PC-9 (cell line): ENCODE measurements at places on chromosomes 1 and 21. TPM values are rescaled to one million over a fixed set of nuclear protein-coding genes. Genes with fewer than 3 reads are reported as not detected.
A peak's percentile ranks its signal among the peaks of the same experiment; 100 is the strongest.

Gene CXADR
- total RNA-seq: 12.7 and 21.7 TPM in 2 replicates

Gene GUCA2B
- not detected in 2 replicates for total RNA-seq

- no peak overlapping the region for H3K27ac ChIP-seq
- H3K4me3 ChIP-seq: no peak overlapping the region
- no peak for DNase-seq
- H3K4me1 ChIP-seq: no peaks in the 10 kb centered on the region
Measured at GRCh38 chr1:53317646-53318539, 10.0 kb downstream of the LRP8 start.

Gene FAM163A
- total RNA-seq: not detected in 2 replicates

DNA sequence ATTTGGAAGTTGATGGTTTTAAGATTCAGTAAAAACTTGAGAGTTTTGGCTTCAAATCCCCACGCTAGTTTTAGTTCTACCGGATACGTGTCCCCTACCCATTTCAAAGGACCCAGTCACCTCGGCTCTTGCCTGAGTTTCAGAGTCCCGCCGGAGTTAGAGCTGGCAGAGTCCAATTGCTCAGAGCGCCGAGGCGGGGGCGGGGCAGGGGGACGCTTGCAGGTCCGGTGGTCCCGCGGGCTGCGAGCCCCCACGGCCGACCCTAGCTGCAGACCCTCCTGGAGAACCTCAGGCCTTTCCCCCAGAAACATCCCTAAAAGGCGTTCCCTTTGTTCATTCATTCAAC, 765 bp upstream of the VPS45 start:
- peak overlapping the region; percentile 87 for H3K27ac ChIP-seq
- peak overlapping the region; percentile 76 for H3K4me3 ChIP-seq
- H3K36me3 ChIP-seq: no peaks in the 10 kb centered on the region; the same call in 1 of the 2 replicates
- no peak for DNase-seq
- no peaks in the 10 kb centered on the region for H3K27me3 ChIP-seq

GRCh38 chr1:44418022-44418673, 13.1 kb downstream of the RNF220 start:
- DNase-seq: no peak
- no peaks in the 10 kb centered on the region for H3K4me1 ChIP-seq
- H3K27me3 ChIP-seq: no peaks in the 10 kb centered on the region
- no peaks in the 10 kb centered on the region for H3K36me3 ChIP-seq

DNA sequence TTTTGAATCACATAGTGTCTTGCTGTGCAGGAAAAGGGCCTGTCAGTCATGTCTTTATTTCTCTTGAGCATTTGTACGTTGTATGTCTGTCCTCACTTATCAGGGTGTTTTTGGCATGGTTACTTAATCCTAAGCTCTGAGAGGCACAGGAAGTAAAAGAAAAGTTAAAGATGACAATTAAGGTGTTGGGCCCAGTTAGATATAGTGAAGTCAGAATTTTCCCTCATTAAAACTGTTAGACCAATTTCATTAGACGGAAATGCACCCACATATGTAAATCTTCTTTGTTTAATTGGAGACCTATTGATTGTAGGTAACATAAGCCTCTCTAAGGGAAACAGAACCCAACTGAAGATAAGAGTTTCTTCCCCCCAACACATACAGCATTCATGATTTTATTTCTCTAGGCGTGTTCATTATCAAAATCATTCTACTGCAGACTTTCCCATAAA, 21.9 kb downstream of the NFIA start:
- no peak for DNase-seq
- H3K36me3 ChIP-seq: 0 out of 2 replicates have a peak, but pooled peaks cover 11% of the 10 kb centered on the region
- H3K27me3 ChIP-seq: no peaks in the 10 kb centered on the region
- H3K4me3 ChIP-seq: no peak overlapping the region
- no peaks in the 10 kb centered on the region for H3K4me1 ChIP-seq
- H3K27ac ChIP-seq: no peak overlapping the region

Gene TFF2
- total RNA-seq: 0.52 TPM in 1 of 2 replicates, not detected in the other

DNA sequence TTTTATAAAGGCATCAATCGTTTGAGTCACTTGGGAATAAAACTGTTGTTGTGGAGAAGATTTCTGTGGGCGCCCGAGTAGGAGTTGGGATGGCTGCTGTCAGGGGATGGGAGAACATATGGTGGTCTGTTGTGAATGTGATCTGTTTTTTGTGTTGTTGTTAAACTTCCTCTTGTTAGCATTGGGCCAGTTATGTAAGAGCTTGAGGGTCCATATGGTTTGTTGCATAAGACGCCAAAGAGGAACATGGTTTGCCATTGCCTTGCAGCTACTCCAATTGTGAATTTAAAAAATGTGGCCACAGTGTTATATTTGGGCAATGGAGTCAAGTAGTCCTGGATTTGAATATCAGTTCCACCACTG, 136.1 kb upstream of the JUN start:
- no peak for DNase-seq
- H3K27ac ChIP-seq: no peak overlapping the region
- no peaks in the 10 kb centered on the region for H3K4me1 ChIP-seq
- no peak overlapping the region for H3K4me3 ChIP-seq

DNA sequence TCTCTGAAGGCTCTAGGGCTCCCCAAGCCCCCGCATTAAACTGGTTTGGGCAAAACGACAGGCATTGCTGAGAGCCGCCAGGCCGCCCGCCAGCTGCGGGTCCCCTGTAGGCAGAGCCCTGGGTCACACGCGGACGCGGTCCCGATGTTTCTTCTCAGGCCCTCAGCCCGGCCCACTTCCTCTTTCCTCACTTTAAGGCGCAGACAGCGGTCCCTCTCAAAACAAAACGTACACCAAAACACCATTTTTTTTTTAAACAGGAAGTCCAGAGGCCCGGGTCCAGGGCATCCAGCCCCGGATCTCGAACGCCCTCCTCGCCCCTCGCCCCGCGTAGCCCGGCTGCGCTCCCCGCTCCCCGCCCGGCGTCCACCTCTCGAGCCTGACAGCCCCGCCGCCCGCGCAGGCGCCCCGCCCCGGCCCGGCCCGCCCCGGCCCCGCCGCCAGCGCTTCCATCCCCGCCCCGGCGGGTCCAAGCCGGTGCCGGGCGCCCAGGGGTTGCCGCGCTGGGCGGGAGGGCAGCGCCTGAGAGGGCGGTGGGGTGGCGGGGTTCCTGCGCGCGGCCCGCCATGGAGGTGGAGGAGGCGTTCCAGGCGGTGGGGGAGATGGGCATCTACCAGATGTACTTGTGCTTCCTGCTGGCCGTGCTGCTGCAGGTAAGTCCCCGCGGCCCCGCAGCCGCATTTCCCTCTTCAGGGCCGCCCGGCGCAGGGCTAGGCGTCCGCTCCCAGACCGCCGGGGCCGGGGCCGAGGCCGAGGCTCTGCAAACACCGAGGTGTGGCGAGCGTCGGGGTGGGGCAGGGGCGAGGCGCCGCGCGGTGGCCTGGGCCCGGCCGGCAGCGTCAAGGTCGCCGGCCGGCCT, at the start of gene SLC22A15:
SLC22A15 (plus strand) TSS at position 452 of the 859 bp plus-strand sequence; CDS start at position 567, 115 bp downstream.
- H3K36me3 ChIP-seq: no peaks in the 10 kb centered on the region
- H3K4me3 ChIP-seq: peak within 1 kb of the TSS; percentile 66
- peak within 1 kb of the TSS; percentile 50 for H3K27ac ChIP-seq
- DNase-seq: peak; percentile 46
- no peaks in the 10 kb centered on the region for H3K27me3 ChIP-seq

DNA sequence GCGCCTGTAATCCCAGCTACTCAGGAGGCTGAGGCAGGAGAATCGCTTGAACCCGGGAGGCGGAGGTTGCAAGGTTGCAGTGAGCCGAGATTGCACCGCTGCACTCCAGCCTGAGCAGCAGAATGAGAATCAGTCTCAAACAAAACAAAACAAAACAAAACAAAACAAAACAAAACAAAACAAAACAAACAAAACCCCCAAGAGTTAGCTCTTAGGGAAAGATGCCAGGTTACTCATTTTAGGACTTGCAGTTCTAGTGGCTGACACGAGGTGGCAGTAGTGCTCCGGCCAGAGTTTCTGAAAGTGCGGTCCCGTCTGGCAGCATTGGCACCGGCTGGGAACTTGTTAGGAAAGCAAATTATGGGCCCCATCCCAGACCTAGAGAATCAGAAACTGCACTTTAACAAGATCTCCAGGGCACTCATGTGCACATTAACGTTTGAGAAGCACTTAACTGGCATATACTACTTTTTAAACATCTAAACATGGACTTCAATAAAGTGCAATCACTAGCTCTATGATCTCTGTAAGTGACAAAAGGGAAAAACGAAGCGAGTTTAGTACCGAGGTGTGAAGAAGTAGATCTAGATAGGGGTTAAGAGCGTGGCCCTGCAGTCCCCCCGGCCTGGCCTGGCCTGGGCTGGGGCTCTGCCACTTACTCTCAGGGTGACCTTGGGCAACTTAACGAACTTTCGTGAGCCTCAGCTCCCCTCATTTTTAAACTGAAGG, 41.9 kb upstream of the TNFRSF1B start:
- H3K4me1 ChIP-seq: no peaks in the 10 kb centered on the region
- H3K27ac ChIP-seq: no peak overlapping the region
- H3K27me3 ChIP-seq: no peaks in the 10 kb centered on the region
- no peak overlapping the region for H3K4me3 ChIP-seq
- DNase-seq: no peak

Gene MTR
- 20.9 and 21.9 TPM in 2 replicates for total RNA-seq

Gene NBPF4
- 0.68 and 0.70 TPM in 2 replicates for total RNA-seq

DNA sequence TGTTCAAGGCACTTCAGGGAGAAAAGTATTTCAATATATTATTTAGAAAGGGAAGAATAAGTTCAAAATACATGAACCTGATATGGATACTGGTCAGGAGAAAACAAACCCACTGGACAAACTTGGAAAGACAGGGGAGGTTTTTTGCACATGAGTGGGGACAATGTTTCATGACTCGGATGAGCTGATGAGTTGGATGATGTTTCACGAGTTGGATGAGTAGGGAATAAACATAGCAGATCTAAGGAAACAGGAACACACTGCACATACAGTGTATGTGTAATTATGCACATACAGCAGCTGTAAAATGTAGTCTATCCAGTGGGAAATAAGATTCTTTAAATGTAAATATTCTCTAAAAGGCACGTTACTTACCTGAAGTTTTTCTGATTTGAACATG, 682.9 kb upstream of the ADAMTS5 start:
- no peaks in the 10 kb centered on the region for H3K27me3 ChIP-seq
- H3K4me3 ChIP-seq: no peak overlapping the region
- no peak for DNase-seq
- H3K36me3 ChIP-seq: no peaks in the 10 kb centered on the region

Gene FMO3
- not detected in 2 replicates for total RNA-seq
